Ascending aorta (tissue), 2 donors: ENCODE measurements at places on chromosomes 6 and 20.

DNA sequence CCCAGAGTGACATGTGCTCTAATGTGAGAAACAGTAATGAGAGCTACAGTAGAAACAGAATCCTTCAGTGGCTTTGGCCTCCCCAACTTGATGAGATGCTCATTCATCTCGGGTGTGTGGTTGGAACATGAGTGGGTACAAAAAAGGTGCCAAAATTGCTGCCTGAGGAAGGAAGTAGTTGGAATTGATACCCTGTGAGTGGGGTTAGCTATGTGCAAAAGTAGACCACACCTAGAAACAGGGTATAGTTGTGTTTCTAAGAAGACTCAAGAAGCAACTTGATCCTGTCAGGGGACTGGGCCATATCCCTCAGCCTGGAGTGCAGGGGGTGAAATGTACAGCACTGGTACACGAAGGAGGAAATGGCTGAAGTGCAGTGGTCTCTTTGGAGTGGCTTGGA is 206.4 kb upstream of the SUPT3H start:
- H3K27me3 ChIP-seq: no peaks in the 10 kb centered on the region
- no peak overlapping the region for H3K27ac ChIP-seq
- H3K4me3 ChIP-seq: no peak overlapping the region
- H3K4me1 ChIP-seq: no peaks in the 10 kb centered on the region
- DNase-seq: no peak

GRCh38 chr6:13496513-13497190 is 9.3 kb upstream of the GFOD1 start:
- no peak overlapping the region for H3K4me3 ChIP-seq
- H3K27me3 ChIP-seq: no peaks in the 10 kb centered on the region
- H3K4me1 ChIP-seq: peaks cover 8% of the 10 kb centered on the region
- no peaks in the 10 kb centered on the region for H3K36me3 ChIP-seq

DNA sequence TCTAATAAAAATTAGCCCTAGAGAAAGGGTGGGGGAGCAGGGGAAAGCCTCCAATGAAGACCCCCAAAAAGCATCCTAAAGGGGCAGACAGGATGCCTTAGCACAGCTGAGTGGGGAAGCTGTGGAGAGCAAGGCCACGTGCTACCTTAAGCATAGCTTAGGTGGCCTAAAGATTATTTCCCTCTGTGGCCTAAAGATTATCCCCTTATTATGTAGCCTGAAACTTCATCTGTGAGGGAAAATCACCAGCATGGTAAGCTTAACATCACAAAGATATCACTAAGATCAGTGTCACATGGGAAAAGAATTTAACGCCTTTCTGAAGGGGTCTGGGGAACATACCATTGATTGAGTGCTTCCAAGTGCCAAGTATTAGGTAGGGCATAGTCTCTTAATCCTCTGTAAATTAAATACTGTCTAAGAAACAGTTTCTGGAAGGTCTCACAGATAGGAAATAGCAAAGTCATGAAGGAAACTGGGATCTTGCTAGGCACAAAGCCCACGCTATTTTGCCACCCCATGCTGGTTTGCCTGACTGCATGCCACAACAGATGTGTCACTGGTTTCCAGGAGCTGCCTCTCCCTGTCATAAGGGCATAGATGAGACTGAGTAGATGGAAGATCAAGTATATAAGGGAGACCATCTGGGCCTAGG is 170.0 kb downstream of the HACE1 start:
- no peaks in the 10 kb centered on the region for H3K27me3 ChIP-seq
- no peak for DNase-seq
- no peak overlapping the region for H3K27ac ChIP-seq
- no peaks in the 10 kb centered on the region for H3K4me1 ChIP-seq

- H3K27ac ChIP-seq: no peak overlapping the region
- DNase-seq: no peak
- H3K36me3 ChIP-seq: no peaks in the 10 kb centered on the region
- H3K4me3 ChIP-seq: no peak overlapping the region
- no peaks in the 10 kb centered on the region for H3K4me1 ChIP-seq
These were observed 22.6 kb downstream of the GNAS start for GRCh38 chr20:58875111-58875510.

- no peak overlapping the region for H3K4me3 ChIP-seq
- peaks cover 29% of the 10 kb centered on the region for H3K36me3 ChIP-seq
- no peak overlapping the region for H3K27ac ChIP-seq
- DNase-seq: no peak
- no peaks in the 10 kb centered on the region for H3K4me1 ChIP-seq
These were observed 10.6 kb downstream of the CEP250 start for GRCh38 chr20:35465976-35466375.

- no peak for DNase-seq
- H3K27me3 ChIP-seq: no peaks in the 10 kb centered on the region
- H3K27ac ChIP-seq: no peak overlapping the region
- H3K4me3 ChIP-seq: no peak overlapping the region
These were observed 1067.0 kb upstream of the MAP3K7 start for GRCh38 chr6:91653895-91654294.

DNA sequence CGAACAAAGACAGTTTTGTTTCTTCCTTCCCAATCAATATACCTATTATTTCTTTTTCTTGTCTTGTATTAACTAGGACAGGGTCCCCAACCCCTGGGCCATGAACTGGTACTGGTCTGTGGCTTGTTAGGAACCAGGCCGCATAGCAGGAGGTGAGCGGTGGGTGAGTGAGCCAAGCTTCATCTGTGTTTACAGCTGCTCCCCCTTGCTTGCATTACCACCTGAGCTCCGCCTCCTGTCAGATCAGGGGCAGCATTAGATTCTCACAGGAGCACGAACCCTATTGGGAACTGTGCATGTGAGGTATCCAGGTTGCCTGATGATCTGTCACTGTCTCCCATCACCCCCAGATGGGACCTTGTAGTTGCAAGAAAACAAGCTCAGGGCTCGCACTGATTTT is 151.9 kb downstream of the CDKAL1 start:
- no peak overlapping the region for H3K4me3 ChIP-seq
- no peak overlapping the region for H3K27ac ChIP-seq
- H3K27me3 ChIP-seq: no peaks in the 10 kb centered on the region
- no peaks in the 10 kb centered on the region for H3K4me1 ChIP-seq
- no peaks in the 10 kb centered on the region for H3K36me3 ChIP-seq

DNA sequence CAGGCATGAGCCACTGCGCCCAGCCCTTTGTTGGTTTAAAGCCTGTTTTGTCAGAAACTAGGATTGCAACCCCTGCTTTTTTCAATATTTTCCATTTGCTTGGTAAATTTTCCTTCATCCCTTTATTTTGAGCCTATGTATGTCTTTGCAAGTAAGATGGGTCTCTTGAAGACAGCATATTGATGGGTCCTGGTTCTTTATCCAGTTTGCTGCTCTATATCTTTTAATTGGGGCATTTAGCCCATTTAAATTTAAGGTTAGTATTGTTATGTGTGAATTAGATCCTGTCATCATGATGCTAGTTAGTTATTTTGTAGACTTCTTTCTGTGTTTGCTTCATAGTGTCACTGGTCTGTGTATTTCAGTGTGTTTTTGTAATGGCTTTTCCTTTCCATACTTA is 46.8 kb downstream of the ZC2HC1B start:
- no peaks in the 10 kb centered on the region for H3K4me1 ChIP-seq
- H3K4me3 ChIP-seq: no peak overlapping the region
- no peaks in the 10 kb centered on the region for H3K36me3 ChIP-seq
- no peak overlapping the region for H3K27ac ChIP-seq
- no peak for DNase-seq
